ENCODE measurements at places on chromosomes 7 and 10. TPM values are rescaled to one million over a fixed set of nuclear protein-coding genes. Genes with fewer than 3 reads are reported as not detected.
A peak's percentile ranks its signal among the peaks of the same experiment; 100 is the strongest.

The PIP gene
- total RNA-seq, result not detected

The ECHDC3 gene
- total RNA-seq, result 1.9 TPM

The CYP26C1 gene
- total RNA-seq, result not detected

The TRPV5 gene
- not detected for total RNA-seq

The EGR2 gene
- 53.2 TPM for total RNA-seq

The IRF5 gene
- total RNA-seq, result 4.0 TPM

- H3K4me1 ChIP-seq, result peaks cover 24% of the 10 kb centered on the region
- H3K27me3 ChIP-seq, result no peaks in the 10 kb centered on the region
- no peak overlapping the region for H3K4me3 ChIP-seq
Measured at GRCh38 chr10:101397140-101397539, 43.2 kb downstream of the BTRC start.

DNA sequence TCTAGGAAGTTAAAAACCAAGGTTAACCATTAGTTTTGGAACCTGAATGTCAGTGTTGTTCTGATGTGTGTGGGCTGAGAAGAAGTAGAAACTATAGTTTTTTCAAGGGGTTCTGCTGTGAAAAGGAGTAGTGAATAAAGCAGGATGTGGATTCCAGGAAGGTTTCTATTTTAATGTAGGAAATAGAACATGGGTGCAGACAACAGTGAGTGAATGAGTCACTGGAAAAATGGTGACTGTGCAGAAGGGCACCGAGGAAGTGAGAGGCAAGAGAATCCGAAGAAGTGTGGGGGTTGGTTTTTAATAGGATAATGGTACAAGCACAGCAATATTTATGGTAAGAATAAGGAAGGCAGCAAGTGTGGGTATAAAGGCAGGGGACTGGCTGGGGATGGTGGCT, 120.4 kb downstream of the ARHGAP21 start:
- DNase-seq, result no peak
- H3K27ac ChIP-seq, result peak overlapping the region; percentile 80
- peaks cover 22% of the 10 kb centered on the region for H3K36me3 ChIP-seq

- H3K27me3 ChIP-seq, result no peaks in the 10 kb centered on the region
- no peak overlapping the region for H3K4me3 ChIP-seq
- H3K27ac ChIP-seq, result no peak overlapping the region
- peaks cover 27% of the 10 kb centered on the region for H3K36me3 ChIP-seq
- DNase-seq, result no peak
- H3K4me1 ChIP-seq, result peaks cover 29% of the 10 kb centered on the region
Measured at GRCh38 chr10:8075282-8076260, 21.1 kb downstream of the GATA3 start.

DNA sequence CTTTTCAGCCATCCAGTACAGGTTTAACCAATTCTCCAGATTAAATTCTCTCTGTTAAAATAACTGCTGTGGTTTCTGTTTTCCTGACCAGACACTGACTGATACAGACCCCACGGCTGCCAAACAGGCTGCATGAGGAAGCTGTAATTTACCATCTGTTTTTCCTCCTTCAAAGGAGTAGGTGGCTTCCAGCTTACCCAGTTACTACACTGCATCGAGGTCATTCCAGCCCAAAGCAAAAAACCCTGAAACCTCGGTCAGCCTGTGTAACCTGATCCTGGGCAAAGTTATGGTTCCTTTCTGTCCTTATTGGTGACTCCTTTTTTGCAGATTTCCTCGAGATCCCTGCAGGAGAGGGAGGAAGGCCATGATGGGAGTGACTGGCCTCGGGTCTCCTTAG, 27.9 kb upstream of the LOXL4 start:
- H3K4me1 ChIP-seq, result no peaks in the 10 kb centered on the region
- H3K27me3 ChIP-seq, result peaks cover 26% of the 10 kb centered on the region
- no peak overlapping the region for H3K4me3 ChIP-seq
- no peak for DNase-seq
- no peak overlapping the region for H3K27ac ChIP-seq

DNA sequence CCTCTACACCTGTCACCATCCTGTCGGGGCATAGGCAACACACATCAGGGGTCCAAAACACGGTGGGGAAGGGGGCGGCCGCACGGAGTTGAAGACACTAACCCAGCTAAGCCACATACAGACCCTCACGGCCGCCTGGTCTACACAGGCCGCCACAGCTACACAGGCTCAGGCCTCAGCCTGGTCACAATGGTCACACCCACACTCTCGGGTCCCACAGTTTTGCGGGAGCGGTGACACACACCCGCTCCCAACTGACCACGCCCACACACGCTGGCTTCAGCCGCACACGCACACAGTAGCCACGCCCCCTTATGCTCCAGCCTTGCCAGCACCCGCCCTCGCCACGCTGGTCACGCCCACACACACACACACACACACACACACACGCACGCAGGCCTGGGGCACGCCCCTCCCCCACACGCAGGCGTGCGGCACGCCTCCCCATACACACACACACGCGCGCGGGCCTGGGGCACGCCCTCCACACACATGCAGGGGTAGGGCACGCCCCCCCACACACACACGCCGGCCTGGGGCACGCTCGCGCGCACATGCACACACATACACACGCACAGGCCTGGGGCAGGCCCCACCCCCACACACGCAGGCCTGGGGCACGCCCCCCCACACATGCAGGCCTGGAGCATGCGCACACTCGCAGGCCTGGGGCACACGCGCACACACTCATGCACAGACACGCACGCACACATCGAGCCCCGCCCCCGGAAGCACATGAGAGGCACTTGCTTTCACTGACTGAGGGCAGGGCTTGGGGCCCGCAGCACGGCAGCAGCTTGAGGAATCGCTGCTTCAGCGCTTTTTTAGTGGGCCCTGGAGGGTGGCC, 12.3 kb upstream of the OGA start:
- no peaks in the 10 kb centered on the region for H3K27me3 ChIP-seq
- DNase-seq, result peak; percentile 90
- H3K4me1 ChIP-seq, result peaks cover 39% of the 10 kb centered on the region
- H3K27ac ChIP-seq, result peak overlapping the region; percentile 89
- H3K36me3 ChIP-seq, result no peaks in the 10 kb centered on the region
- H3K4me3 ChIP-seq, result peak overlapping the region; percentile 69

DNA sequence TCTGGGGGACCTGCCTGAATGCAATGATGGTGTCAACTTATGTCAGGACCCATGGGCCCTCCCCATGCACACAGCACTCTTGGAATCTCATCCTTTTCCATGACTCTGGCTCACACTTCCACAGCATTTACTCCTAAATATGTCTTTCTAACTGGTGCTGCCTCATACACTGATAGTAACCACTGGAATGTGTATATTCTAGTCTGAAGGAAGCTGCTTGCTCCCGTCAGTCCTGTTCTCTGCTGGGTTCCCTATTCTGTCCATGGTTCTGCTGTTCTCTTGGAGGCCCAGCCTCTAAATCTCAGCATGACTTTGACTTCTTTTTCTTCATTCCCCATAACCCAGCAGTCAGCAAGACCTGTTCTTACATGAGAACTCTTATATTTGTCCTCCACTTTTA, 1055.1 kb downstream of the KCNMA1 start:
- no peak for DNase-seq
- H3K27me3 ChIP-seq, result no peaks in the 10 kb centered on the region
- no peaks in the 10 kb centered on the region for H3K36me3 ChIP-seq
- H3K4me1 ChIP-seq, result no peaks in the 10 kb centered on the region
- no peak overlapping the region for H3K4me3 ChIP-seq

DNA sequence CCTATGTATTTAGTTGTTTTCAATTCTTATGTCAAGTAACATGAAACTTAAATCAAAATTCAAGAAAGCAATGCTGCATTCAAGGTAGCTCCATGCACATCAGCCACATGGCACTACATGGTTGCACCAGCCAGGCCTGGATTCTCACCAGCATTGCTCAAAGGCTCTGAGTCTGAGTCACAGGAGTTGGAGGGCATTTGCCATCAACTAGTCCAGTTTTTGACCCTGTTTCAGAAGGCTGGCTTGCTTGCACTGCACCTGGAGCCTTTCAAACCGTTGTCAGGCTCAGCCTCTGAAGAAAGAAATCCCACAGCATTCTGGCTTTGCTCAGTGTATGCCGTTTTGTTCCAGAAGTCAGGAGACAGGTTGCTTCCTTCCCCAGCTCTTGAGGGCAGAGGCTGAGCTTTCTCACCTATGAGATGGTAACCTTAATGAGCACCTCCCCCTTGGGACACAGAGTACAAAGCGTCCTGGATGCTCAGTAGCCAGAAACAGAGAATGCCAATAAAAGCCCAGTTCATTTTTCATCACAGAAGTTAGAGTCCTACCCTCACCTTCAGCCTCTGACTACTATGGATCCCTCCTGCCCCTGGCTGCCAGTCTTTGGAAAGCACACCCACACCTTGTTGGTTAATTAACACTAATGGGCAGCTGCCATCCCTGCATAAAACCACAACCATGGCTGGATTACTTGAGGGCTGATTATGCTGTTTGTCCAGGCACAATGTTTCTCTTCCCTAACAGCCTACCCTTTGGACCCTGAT, 288.4 kb upstream of the LRRTM3 start:
- H3K4me3 ChIP-seq, result no peak overlapping the region
- DNase-seq, result no peak
- no peaks in the 10 kb centered on the region for H3K4me1 ChIP-seq
- H3K27ac ChIP-seq, result no peak overlapping the region
- no peaks in the 10 kb centered on the region for H3K27me3 ChIP-seq

- no peak overlapping the region for H3K27ac ChIP-seq
- H3K36me3 ChIP-seq, result no peaks in the 10 kb centered on the region
- peaks cover 4% of the 10 kb centered on the region for H3K4me1 ChIP-seq
- DNase-seq, result no peak
Measured at GRCh38 chr7:157678501-157678900, 341.7 kb downstream of the DNAJB6 start.
